ENCODE measurements at places on chromosomes 16 and 17.
A peak's percentile ranks its signal among the peaks of the same experiment; 100 is the strongest.

GRCh38 chr17:73390221-73390620, 78.4 kb upstream of the CDC42EP4 start:
- no peak for DNase-seq

DNA sequence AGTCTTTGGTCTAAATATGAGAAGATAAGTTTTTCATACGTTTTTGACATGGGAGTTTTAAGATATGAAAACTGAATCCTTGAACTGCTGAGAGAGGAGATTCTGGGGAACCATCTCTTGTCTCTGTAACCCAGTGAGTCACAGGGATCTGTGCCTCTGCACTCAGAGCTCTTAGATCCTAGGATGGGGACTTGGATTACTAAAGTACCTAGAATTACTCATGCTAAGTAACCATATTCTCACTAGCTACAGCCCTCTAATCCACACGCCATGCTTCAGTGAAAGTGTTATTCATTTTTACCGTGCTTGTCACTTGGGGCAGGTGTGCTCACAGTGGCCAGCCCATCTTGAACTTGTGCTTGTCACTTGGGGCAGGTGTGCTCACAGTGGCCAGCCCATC, 2.0 kb downstream of the MRM3 start:
- no peak for DNase-seq

DNA sequence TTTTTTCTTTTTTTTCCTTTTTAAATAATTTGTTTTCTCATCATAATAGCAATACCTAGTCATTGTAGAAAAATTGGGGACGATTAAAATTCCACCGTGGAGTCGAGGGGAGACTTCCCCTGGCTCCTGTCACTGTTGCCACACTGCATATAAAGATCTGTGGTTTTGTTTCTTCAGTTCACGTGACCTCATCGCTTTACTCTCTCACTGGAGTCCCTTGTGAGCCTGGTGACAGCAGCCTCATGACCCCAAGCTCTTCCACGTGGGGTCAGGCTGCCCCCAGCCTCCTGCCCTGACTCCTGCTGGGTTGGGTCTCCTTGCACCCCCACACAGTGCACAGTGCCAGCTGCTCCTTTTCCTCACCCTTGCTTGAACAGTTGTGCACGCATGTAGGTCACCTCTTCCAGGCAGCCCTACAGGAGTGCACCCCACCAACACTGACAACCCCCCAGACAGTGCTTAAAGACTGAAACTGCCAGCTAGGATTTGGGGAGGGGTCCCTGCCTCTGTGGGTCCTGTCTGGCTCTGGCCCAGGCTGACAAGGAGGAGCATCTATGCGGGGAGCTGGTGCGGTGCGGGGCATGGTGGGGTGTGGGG, 7.3 kb upstream of the METRNL start:
- no peak for DNase-seq

GRCh38 chr17:2175294-2175628, 120.4 kb downstream of the HIC1 start:
- DNase-seq = no peak

DNA sequence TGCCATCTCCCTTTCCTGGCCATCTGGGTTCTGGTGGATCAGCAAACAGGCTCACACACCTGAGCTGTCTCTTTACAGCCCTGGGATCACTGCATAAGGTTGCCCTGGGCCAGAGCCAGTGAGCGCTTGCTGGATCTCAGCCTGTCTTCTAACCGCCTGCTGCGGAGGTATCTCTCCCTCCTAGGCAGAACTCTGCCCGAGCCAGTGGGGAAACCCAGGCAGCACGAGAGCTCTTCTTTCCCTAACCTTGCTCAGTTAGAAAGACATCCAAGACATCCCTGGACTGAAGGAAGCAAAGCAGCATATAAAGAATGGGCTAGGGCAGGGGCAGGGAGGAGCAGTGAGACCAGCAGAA, 6.4 kb downstream of the HAS3 start:
- DNase-seq = no peak

DNA sequence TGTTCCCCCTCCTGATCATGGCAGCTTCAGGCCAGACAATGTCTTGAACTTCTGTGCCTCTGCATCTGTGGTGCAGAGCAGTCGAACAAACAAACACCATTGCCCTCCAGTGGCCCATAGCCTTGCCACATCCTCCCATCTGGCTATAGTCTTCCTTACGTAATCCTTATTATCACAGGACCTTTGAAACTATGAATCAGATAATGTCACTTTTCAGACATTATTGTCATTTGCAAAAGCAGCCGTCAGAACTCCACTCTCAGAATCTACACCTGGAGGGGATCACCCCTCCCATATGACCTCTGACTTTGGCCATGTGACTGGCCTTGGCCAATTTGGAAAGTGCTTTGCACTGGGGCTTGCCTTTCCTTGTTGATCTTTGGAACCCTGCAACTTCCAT, 387.3 kb downstream of the MAF start:
- DNase-seq = no peak

GRCh38 chr17:41593306-41593981, 6.7 kb upstream of the KRT14 start:
- no peak for DNase-seq

GRCh38 chr17:19744922-19745757, 3.0 kb downstream of the ALDH3A1 start:
- DNase-seq = peak; percentile 83

- no peak for DNase-seq
Measured at GRCh38 chr16:86854058-86854621, 275.8 kb downstream of the FOXL1 start.

DNA sequence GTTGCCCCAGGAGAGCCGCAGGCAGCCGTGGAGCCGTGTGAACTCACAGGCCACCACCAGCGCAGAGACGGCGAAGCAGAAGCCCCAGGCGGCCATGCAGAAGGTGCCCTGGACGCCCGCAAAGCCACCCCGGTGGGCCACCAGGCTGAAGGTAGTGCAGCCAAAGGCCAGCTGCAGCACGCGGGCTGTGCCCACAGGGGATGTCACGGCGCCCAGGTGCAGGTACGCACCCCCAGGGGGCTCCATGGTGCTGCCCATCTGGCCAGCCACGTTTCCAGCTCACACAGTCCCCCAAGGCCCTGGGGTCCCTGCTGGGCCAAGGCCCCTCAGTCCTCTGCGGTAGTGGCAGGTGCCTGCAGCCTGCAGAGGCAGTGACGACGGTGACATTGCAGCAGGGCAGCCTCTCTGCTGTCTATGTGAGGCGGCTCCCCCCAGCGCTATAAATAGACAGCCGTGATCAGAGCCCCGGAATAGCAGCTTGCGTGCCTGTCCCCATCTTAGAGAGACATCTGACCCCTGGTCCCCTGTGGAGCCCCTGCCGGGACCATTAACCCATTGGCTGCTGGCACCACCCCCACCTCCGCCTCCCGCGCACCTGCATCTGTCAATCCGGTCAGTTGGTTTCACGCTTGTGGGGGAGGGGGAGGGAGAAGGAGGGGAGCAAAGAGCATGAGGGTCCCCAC, 4.5 kb upstream of the PYCR1 start:
- no peak for DNase-seq

DNA sequence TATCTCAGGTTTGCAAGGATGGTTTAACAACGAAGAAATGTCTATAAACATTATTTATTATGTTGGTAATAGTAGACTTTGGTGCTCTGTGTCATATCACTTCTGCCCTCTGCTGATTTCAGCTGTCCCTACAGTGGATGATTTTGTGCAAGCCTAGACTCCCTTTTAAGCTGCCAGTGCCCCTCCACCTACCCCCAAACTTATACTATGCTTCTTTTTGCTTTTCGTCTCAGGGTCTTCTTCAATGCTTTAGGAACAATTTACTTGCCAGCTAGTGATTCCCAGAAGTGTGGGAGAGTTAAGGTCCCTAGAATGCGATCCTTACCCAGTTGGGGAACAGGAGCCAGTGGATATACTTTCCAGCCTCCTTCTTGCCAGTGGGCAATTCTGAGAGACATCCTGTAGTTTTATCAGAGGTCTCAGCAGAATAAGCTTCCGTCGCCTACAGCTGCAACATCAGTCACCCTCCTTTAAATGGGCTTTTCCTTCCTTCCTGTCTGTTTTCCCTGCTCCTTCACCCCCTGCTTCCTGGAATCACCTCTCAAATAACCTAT, 4.1 kb downstream of the ICAM2 start:
- DNase-seq = peak; percentile 42

GRCh38 chr16:280552-280951, at the start of gene ARHGDIG:
TSS of gene ARHGDIG (plus strand) at chr16:280591. CDS start at chr16:280681, 90 bp downstream.
- no peak for DNase-seq

- no peak for DNase-seq
Measured at GRCh38 chr16:64445649-64446048, 676.2 kb downstream of the CDH11 start.

- no peak for DNase-seq
Measured at GRCh38 chr17:12348476-12348875, 317.2 kb upstream of the MYOCD start.

GRCh38 chr17:45261577-45262515, at the start of gene SPATA32:
TSS of gene SPATA32 (minus strand) at chr17:45262094. CDS start at chr17:45262016, 78 bp downstream.
- DNase-seq = peak; percentile 64

DNA sequence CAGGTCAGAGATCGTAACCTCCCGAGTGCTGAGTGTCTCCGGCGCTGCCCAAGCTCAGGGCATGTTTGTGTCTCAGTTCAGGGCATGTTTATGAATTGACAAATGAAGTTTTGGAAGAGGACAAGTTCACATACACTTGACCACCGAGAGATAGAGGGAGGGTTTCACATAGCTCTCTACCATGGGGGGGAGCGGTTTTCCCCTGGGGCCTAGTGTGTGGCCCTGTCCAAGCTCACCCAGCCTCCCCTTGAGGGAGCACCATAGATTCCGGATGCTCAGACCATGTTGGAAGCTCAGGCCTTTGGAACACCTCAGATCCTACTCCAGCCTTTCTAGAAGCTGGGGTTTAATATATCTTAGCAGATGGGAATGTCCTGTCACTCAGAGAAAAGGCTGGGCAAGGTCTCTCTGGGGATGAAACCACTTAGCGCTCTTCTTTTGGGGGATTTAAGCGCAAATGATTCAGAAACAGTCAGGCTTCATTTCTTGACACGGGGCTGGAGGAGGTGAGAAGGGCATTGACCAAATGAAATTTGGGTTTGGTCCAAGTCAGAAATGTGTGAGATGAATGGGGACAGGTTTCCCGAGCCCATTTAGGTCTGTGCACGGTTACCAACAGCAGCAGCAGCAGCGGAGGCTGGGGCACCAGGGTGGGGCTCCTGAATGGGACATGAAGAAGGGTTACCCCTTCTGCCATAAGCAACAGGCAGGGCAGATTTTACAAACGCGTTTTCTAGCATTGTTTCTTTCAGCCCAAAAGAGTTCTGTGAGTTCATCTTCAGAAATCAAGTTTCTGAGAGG, 96.6 kb downstream of the METRNL start:
- no peak for DNase-seq

DNA sequence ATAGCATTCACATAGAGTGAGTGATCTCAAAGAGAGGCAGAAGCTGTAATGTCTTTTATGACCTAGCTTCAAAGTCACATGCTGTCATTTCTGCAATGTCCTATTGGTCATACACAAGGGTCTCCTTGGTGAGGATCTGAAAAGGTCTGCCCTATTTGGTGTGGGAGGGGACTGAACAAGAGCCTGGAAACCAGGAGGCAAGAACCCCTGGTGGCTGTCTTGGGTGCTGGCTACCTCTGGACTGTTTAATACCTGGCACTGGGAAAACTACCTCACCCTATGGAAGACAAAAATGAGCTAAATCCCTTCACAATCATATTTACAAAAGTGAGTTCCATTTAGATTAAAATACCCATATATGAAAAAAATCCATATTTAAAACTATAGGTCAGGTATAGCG, 9.0 kb downstream of the KCTD13 start:
- DNase-seq = no peak

GRCh38 chr17:57092171-57092570, 7.1 kb downstream of the AKAP1 start:
- no peak for DNase-seq

DNA sequence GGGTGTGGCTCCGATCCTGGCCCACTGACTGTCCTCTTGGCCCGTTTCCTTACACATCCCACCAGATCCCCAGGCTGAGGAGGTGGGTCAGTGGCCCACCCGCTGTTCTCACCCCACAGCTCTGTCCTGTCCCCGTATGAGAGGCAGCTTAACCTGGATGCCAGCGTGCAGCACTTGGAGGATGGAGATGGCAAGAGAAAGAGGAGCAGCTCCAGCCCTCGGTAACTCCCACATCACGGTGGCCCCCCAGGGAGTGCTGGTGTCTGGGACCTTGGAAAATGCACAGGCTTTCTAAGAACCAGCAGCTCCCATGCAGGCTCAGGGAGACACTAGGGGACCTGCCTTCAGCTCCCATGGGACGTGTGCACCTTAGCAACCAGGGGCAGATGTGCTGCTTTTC, 4.2 kb upstream of the LLGL2 start:
- DNase-seq = no peak

DNA sequence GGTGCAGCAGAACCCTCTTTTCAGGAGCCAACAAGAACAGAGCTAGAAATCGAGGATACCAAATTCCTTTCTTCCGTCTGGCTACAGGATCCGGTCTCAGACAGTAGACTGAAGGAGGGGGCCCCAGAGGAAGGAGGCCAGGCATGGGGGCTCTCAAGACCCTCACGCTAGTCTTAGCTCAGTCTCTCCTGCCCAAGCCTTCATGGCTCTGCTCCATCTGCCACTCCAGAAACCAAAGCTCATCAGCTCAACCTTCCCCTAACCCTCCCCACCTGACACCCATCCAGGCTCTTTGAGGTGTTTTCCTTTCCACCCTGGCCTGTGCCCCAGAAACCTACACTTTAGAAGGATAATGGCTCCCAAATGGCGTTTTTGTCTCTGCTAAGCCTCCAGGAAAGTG, 6.2 kb upstream of the TMEM92 start:
- DNase-seq = no peak

GRCh38 chr17:80260069-80260535, 550 bp upstream of the RNF213 start:
- peak; percentile 87 for DNase-seq

GRCh38 chr16:72850853-72851252, 197.1 kb downstream of the ZFHX3 start:
- DNase-seq = no peak

DNA sequence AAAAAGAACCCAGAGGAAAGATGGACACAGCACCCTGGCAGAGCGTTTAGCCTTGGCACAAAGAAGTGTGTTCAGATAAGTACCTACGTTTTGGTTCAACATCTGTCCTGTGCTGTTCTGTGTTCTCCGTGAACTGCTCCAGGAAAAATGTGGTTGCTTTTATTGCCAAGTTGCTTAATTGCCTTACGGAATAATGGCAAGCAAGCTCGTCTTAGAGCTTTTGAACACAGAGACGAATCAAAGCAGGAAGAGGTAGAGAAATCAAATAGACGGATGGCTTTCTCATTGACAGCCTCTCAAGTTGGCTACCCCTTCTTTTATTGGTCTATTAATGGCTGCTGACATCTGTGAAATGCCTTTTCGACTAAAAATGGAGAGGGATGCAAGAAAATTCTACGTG, 911.1 kb upstream of the EEF2KMT start:
- DNase-seq = no peak

DNA sequence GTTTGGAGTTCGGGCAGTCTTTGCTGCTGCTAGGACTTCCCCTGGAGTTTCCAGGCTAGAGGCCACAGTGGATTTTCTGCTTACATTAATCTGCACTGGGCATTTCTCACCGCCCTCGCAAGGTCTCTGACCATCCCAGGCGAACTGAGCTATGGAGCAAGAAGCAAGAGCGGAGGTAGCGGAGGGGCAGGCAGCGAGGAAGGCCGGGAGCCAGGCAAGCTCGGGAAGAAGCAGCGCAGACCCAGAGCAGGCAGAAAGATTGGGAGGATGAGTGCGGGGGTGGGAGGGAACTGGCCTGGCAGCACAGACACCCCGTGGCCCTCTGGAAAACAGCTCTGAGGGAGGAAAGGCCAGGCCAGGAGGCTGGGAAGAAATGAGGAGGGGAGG, 3.8 kb downstream of the COTL1 start:
- DNase-seq = no peak

All from CD4-positive, alpha-beta T cell treated with Interleukin-10 for 1 hour (primary cell).